ENCODE measurements at places on chromosomes 3 and 15. TPM values are rescaled to one million over a fixed set of nuclear protein-coding genes. Genes with fewer than 3 reads are reported as not detected.

Gene CFAP100
- total RNA-seq = not detected

DNA sequence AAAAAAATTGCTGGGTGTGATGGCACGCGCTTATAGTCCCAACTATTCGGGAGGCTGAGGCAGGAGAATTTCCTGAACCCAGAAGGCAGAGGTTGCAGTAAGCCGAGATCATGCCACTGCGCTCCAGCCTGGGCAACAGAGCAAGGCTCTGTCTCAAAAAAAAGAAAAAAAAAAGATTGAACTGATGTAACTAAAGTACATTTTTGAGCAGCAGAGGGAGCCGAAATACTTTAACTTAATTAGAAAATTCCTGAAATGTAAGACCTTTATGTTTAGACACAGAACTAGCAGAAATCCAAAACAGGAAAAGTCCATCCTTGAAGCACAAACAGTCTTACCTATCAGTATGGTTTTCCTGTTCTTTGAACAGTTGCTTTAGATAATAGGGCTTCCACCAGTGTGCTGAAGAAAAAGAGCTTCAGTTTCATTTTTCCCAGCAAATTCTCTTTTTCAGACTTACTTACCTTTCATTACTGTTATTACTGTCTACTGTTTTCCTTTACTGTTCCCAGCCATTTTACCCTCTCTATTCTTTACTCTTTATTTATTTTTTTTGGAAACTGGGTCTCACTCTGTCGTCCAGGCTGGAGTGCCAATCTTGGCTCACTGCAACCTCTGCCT is 33.4 kb upstream of the ZNF609 start:
- DNase-seq = no peak

- DNase-seq = peak; percentile 56
These were observed 588 bp downstream of the MAPK6 start for GRCh38 chr15:52019394-52020220.

GRCh38 chr3:42749753-42750231 is 23.3 kb downstream of the CCDC13 start:
- no peak for DNase-seq
